Nucleus accumbens (tissue), 56 donors: ENCODE measurements at places on chromosomes 5 and 9.

DNA sequence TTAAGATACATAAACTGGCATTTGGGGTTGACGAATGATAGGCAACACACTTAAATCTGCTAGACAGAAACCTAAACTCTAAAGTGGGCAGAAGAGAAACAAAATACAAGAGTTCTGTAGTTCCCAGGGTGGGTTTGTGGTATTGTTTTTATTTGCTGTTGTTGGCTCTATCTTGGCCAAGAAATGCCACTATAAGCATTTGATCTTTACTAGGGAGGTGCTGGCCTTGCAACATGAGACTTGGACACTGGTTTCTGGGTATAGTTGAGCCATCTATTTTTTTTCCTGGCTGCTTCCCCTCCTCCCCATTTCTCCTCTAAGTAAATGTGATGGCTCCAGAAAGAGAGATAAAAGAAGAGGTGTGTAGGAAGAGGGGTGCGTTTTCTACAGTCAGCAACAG, 251.2 kb downstream of the SLIT3 start:
- no peak for DNase-seq

GRCh38 chr9:116895961-116896360, 208.9 kb downstream of the TRIM32 start:
- no peak for DNase-seq

DNA sequence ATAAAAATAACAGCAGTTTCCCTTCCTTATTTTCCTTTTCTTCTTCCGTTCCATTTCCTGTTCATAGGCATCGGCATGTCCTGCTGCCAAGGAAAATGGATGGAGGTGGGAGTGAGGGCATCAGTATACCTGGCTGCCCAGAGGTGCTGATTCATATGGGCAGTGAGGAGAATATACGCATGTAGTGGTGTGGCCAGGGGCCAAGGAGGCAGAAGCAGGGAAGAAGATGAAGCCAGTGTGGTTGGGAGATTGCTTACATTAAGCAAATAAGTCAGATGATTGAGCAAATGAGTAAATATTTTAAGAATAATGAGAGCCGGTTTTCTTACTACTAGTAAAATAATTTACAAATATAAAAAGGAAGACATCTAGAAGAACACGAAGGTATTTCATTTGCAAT, 344.9 kb upstream of the PAPPA start:
- DNase-seq: no peak

DNA sequence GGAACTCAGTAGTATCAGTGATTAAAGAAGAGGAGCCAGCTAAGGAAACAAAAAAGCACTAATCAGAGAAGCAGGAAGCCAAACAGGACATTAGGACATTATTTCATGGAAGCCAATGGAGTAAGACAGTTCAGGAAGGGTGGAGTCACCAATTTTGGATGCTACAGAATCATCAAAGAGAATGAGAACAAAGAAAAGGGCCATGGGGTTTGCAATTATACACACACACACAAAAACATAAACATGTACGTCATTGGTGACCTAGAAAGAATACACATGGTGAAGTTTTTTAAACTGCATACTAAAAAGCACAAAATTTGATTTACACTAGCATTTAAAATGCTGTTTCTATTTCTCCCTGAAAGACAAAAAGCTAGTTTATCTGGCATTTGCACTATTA, 96.8 kb upstream of the MRPS30 start:
- no peak for DNase-seq

DNA sequence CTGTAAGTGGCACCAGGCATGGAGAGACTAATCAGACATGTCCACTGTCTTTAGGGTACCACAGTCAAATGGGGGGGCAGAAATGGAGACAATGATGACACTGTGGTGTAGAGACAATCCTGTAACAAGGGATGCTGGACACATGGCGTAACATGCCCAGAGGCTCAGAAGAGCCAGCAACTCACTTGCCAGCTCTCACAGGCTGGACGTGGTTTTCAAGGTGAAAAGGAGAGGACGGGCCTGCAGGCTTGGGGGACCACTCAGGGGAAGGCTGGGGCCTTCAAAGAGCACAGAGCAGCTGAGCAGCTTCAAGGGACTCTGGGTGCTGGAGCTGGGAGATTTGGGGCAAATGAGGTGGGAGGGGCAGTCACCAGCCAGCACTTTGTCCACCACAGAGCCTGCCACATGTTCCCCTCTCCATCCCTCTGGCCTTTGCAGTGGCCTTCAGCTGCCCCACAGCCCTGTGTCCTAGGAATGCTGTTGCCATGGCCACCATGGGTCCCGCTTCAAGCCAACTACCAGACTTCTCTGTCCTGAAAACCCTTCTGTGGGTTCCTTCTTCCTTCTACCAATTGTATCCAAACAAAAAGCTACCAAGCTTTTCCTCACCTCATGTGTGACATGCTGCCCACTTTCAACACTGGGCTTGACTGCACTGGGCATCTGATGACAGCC, 140.4 kb downstream of the GABBR2 start:
- DNase-seq: no peak

- DNase-seq: no peak
These were observed 16.7 kb downstream of the HMHB1 start for GRCh38 chr5:143828710-143829109.

- DNase-seq: no peak
These were observed 93.7 kb downstream of the C9orf152 start for GRCh38 chr9:110114086-110114858.

DNA sequence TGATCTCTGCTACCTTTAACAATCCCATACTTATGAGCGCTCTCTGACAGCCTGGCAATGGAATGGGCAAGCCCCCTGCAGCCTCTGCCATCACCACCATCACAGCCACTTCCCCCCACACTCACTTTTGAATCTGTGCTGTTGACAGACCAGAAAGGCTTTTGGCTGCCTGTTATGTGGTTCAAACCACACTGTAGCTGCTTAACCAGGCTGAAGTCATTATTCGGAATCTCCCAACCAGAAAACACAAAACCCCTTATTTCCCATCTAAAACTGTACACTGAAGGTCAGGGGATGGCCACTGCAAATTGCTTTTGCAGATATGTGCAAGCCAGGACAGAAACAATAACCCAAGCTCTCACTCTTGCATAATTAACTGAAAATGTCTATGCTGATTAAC, 35.8 kb downstream of the PTCH1 start:
- DNase-seq: no peak

GRCh38 chr9:33135470-33135958, 31.6 kb downstream of the B4GALT1 start:
- DNase-seq: no peak

DNA sequence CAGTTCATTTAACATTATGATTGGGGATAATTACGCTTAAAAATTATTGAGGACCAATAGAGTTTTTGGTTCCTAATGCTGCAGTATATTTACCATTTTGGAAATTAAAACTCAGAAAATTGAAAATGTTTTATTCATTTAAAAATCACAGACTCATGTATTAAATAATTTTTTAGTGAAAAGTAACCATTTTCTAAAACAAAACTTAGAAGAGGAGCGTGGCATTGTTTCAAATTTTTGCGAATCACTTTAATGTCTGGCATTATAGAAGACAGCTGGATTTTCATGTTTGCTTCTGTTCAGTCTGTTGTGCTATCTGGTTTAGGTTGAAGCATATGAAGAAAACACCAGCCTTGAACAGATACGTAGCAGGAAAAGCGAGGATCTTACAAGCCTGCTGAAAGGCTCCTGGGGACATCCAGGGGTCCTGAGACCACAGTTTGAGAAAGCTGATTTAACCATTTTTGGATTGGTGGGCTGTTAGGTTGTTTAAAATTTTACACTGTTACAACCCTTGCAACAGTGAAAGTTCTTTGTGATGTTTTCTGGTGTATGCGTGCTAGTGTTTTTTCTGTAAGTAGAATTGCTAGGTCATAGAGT, 1.6 kb downstream of the ZFYVE16 start:
- DNase-seq: no peak

DNA sequence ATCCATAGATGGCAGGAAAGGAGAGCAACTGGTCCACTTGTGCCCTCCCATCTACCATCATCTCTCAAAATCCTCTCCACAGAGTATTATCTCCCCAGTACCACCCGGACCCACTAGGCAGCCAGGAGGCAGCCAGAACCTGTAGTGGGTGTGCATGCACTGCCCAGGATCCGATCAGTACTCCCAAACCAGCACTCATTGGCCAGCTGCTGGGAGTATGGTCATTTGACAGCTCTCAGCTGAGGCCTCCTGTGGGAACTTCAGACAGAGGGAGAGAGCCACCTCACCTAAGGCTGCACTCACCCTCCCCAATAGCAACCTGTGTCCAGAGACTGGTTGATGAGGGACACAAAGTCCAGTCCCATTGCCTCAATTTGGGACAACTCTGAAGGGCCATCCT, 286.0 kb downstream of the TRIM36 start:
- DNase-seq: no peak

GRCh38 chr5:60719329-60719728, 19.4 kb upstream of the DEPDC1B start:
- DNase-seq: no peak

DNA sequence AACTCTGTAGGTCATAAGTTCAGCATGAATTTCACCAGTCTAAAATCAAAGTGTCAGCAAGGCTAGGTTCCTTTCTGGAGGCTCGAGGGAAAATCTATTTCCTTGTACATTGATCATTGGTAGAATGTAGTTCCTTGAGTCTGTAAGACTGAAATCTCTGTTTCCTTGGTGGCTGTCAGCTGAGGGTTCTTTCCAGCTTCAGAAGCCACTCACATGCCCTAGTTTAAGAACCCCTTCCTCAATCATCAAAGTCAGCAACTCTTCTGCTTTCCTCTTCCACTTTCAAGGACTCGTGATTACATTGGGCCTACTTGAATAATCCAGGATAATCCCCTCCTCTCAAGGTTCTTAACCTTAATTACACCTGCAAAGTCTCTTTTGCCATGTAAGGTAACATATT, 4.9 kb upstream of the SCAMP1 start:
- no peak for DNase-seq

- DNase-seq: no peak
These were observed 48.9 kb upstream of the DMRT1 start for GRCh38 chr9:792331-793260.

DNA sequence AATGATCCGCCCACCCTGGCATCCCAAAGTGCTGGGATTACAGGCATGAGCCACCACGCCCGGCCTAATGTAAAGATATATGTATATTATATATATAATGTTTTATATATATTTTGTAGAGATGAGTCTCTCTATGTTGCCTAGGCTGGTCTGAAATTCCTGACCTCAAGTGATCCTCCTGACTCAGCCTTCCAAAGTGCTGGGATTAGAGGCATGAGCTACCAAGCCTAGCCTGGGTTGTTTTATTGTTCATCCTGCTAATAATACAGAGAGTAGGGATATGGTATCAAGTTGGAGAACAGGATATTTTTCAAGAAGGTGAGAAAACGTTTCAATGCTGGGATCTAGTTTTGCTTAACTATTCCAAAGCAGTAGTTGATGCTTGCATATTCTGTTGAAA, 2.9 kb downstream of the SEC24A start:
- DNase-seq: no peak

DNA sequence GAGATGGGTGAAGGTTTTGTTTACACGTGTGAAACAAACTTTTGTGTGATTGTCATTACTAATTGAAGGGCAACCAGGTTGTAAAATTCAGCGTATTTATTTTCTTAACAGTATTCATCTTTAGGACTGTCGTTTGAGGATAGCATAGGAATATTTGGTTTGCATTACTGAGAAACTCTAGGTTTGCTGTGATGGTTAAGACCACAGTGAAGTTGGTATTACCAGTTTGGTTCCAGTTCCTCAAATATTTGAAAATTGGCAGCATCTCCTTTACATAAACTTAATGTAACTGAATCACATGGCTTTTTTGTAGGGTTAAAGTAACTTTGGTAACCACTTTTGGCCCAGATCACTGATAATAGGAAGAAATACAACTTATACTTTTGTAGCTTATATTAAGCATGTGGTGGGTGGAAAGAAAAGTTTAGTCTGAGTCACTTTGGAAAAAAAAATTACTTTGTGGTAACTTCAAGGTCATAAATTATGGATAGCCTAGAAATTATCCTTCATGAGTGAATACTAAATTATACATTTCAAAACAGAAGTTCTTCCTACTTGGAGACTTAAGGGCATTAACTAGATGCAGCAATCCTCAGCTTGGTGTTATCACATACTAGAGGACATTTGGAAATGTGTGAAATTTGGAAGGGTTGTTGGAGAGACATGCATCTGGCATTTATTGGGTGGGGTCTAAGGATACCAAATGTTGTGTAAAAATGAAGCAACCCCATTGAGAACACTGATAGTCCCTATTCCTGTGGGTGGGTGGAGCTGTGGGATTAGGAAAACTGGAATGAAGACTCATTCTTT, 33.9 kb downstream of the G3BP1 start:
- no peak for DNase-seq

DNA sequence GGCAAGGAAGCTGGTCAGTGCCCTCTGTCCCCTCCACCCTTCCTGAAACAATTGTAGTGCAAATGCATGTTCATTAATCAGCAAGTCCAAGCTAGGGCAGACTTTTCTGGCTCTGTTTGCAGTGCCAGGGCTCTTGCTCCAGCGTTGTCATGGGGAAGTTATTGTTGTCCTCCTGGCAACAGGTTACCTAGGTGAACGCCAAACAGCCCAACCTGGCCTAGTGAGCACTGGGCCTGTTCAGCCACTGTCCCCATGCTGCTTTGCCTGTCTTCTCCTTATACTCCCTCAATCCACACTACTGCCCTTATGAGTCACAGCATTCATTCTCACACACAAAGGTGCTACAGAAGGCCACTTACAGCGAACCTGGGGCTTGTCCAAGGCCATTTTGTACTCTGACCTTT, 34.5 kb upstream of the GLIS3 start:
- DNase-seq: peak; percentile 49

DNA sequence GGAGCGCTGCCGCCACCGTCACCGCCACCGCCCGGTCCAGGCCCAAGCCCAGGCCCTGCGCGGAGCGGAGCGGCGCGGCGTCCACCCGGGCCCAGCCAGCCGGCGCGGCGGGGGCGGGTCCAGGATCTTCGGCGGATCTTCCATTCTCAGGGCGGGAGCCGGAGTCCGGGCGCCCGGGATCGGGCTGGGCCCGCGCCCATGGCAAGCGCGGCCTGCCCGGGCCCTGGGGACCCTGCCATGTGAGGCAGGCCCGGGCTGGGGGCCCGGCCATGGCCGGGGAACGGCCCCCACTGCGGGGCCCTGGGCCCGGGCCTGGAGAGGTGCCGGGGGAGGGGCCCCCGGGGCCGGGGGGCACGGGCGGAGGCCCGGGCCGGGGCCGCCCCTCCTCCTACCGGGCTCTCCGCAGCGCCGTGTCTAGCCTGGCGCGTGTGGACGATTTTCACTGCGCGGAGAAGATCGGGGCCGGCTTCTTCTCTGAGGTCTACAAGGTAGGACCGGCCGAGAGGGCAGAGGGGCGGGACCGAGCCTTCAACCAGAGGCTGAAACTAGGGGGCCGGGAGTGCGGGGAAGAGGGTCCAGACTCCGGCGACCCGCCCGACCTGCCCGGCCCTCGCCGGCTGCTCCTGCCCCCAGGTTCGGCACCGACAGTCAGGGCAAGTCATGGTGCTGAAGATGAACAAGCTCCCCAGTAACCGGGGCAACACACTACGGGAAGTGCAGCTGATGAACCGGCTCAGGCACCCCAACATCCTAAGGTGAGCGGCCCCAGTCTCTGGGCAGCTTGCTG, 482 bp downstream of the TESK1 start:
- no peak for DNase-seq

- DNase-seq: no peak
These were observed 48.6 kb downstream of the ARHGEF28 start for GRCh38 chr5:73674669-73675004.
